ENCODE measurements at places on chromosomes 3 and 15.
A peak's percentile ranks its signal among the peaks of the same experiment; 100 is the strongest.

DNA sequence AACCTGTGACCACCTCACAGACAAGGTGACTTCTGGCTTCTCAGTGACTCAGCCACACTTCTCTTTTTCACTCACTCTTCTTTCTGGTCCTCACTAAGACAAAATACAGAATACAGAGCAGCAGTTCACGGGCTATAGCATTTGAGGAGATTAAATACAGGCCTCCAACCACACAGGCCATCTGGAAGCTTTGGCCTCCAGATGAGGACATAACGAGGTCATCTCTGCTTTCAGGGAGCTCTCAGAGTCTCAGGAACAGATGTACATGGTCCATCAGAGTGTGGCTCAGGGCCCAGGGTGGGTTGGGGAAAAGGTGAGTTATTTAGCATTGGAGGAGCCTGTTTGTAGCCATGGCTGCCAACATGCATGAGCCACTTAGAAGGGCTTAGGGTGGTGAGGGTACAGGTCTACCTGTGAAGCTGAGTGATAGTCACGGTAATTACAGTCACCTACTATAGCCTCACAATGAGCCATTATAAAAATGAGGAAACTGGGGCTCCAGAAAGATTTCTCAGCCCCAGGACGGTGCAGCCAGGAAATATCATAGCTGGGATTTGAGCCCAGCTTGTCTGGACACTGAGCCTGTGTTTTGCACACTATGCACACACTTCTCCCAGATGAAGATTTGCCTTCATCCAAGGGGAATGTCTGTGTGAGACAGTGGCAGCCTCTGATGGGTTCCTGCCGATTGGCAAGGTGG lies 159.8 kb upstream of the CTDSPL start:
- no peak for DNase-seq

DNA sequence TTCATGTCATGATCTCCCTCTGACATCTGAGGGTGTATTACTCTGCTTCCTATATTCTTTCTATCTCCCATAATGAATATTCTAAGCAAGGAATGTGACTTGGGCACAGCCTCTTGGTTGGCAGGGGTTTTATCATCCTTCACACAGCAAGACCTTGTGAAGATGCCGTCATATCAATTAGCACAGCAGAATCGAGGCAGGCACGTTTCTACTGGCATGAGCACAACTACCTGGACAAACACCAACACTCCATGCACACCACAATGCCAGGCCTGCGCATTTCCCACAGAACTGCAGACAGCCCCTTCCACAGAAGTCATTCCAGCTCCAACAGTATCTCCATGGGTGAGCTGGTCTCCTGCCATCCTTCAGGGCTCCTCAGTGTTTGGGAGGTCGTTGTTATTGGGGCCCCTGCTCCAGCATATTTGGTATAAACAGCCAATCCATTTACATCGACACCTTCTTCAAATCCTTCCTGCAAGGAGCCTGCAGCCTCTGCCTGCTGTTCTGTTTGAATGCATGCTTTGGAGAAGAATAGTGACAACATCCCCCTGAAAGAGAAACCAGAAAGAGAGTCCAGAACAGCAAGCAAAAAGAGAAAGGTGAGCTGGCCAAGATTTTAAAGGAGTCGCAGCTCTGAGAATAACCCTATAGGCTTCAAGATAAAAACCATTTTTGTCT lies 275.5 kb downstream of the SHOX2 start:
- no peak for DNase-seq

DNA sequence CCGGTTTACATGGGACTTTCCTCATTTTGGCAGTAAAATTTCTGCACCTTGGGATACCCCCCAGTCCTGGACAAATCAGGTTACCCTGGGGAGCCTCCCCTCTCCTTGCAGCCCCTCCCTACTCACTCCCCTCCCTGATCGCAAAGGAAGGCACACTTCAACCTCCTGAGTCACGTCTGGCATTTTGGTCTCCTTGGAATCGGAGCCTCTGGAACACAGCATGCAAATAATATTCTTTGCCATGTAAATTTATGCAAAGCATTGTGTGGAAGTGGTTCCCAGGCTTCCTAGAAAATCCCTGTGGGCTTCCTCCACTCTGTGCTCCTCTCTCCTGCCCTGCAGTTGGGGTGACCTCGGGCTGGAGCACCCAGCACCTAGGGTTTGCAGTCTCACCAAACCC lies 11.6 kb downstream of the SCN5A start:
- no peak for DNase-seq

- no peak for DNase-seq
Measured at GRCh38 chr3:123883111-123883510, 1.0 kb downstream of the MYLK start.

DNA sequence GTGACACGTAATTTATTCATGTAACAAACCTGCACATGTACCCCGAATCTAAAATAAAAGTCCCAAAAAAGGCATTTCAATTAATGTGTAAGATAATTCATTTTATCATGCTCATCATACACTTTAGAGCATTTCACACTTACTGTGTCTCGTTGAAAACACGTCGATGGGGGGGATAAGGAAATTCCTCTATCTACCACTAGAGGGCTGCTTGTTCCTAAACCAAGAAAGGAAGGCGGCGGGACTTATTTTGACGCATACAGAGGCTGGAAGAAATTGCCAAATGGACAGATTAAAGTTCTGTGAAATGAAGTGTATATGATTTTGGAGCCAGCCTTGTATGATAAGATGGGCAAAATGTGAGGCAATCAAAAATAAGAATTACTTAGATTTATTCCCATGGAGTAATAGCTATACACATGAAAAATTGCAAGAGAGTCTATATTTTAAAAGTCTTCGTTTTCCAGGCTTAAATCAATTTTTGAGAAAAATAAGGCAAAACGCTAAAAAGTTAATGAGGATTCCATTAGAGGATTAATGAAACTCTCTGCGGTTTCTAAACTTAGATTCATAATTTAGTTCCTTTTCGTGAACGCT lies 346.8 kb downstream of the CNTN3 start:
- DNase-seq, result no peak

DNA sequence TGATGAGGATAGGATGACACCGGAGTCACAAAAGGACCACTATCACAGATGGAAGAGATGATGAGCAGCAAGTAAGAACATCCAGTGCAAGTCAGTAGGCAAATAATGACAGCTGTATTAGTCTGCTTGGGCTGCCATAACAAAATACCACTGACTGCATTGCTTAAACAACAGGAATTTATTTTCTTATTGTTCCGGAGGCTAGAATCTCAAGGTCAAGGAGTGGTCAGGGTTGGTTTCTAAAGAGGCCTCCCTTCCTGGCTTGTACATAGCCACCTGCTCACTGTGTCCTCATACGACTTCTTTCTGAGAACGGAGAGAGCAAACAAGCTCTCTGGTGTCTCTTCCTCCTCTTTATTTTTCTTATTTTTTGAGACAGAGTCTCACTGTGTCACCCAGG lies 380.7 kb downstream of the PLOD2 start:
- DNase-seq, result no peak

DNA sequence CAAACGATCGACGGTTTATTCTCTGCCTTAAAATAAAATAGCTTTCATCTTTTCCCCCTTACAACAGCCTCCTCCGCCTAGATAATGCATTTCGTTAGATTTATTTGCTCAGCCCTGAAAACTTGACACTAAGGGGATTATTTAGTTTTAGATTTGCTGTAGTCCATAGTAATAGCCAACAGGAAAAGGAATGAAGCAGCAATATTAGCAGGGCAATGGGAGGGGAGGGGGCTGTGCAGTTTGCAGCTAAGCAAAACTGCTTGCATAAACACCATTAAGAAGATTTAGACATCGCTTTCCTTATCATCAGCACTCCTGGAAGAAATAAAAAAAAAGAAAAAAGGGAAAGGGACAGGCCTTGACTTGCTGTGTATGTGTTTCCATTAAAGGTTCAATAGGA lies 286.5 kb upstream of the SOX14 start:
- no peak for DNase-seq

DNA sequence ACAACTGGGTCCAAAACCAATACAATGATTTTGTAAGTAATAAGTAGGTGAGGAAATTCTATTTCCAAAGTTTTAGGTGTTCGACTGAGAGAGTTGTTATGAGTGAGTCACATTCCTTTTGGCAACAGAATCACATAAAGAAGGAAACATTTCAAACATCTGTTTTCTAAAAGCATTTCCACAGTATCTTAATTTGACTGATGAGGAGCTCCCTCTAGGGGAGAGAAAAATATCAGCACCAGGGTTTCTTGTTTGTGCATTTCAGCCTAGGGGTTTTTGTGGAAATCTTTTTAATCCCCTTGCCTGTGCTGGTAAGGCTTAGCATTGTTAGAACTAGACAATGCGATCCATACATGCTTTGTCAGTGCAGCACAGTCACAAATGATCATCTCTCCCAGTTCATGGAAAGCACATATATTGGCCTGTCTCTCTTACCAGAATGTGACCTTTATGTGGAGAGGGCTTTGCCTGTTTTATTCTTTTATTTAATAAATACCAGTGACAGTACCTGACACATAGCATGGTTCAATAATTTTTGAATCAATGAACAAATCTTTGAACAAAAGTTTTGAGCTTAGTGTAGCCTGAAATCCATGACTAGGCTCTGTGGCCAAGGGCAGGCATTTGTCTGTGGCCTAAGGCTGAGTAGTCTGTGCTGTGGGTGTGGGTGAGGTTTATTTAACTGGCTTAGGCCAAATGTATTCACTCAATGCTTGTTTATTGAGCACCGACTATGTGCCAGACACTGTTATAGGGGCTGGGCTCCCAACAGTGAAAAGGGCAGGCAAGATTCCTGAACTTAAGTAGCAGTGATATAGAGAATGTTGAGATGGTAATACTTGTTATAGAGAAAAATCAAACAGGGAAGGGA lies 21.1 kb upstream of the IQCF6 start:
- no peak for DNase-seq

DNA sequence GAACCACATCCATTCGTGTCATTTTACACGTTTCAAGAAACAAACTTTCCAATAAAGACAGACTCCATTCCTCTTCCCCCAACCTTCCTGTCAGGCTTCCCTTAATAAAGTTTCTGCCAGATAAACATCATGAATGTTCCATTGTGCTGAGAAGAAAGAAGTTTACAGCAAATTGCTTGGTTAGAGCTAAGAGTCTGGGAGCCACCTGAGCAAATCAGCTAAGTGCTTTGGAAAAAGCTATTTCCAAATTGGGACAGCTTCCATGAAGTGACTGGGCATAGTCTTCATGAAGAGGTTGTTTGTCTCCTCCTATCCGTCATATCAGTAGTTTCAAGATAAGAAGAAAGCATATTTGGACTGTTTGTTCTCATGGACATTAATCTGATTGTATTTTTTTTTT lies 77.0 kb downstream of the MAGI1 start:
- DNase-seq, result no peak

DNA sequence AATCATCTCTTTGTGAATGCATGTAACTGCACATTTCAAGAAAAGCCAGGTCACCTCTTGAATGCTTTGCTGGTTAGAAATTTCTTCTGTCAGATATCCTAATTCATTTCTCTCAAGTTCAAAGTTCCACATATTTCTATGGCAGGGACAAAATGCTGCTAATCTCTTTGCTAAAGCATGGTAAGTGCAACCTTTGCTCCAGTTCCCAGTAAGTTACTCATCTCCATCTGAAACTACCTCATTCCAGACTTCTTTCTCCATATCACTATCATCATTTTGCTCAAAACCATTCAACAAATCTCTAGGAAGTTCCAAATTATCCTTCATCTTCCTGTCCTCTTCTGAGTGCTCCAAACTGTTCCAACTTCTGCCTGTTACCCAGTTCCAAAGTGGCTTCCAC lies 230.6 kb downstream of the ZMAT3 start:
- DNase-seq, result no peak

- peak; percentile 73 for DNase-seq
Measured at GRCh38 chr15:41892621-41893421, 1.0 kb downstream of the SPTBN5 start.

- no peak for DNase-seq
Measured at GRCh38 chr15:30940359-30940758, 36.6 kb downstream of the FAN1 start.

DNA sequence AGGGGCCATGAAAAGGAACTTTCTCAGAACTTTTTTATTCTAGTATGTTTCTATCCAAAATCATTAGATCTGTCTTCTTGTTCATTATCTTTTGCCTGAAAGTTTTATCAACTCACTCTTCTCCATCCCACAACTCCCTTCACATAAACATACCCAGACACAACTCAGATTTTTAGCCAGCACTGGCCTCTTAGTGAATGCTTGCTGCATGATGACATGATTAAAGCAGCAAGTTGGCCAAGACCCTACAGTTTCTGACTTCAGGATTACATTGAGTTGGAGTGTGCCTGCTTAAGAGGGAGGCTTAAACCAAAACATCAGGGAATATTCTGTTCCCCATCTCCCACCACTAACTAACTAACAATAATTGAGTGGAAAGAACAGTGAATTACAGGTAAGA lies 38.1 kb downstream of the PLSCR2 start:
- DNase-seq, result no peak

- no peak for DNase-seq
Measured at GRCh38 chr3:110667216-110667615, 404.4 kb upstream of the NECTIN3 start.

DNA sequence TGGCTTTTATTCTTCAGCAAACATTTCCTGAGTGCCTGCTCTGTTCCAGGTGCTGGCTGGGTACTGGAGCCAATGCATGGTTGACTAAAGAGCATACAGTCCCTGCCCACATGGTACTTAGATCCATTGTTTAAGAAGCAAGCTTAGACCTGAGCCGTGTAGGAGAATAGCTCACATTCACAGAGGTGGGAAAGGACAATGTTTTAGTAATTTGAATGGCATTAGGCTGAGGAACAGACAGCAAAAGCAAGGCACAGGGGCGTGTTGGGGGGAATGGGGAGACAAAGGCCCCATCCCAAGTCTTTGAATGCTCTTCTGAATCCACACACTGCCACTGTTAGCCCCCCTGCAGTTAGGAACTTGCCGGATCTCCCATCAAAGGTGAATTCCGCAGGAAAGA lies 388.2 kb upstream of the RGMA start:
- DNase-seq, result no peak

DNA sequence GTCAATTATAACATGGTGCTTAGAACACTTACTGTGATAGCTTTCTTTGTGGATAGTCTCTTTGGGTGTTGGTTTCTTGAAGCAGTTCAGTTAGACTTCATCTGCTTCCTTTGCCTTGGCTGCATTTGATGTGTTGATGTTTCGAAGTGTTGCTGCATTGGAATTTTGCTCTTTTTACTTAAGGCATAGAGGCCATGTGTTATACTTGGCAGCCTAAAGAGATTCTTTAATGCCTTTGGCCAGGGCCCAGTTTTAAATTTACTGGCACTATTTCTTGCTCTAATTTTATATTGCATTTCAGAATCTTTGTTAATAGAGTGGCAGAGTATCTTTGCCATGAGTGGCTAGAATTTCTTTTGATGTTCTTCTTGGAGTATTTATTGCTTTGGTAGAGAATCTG lies 21.2 kb downstream of the NR1D2 start:
- DNase-seq, result no peak

DNA sequence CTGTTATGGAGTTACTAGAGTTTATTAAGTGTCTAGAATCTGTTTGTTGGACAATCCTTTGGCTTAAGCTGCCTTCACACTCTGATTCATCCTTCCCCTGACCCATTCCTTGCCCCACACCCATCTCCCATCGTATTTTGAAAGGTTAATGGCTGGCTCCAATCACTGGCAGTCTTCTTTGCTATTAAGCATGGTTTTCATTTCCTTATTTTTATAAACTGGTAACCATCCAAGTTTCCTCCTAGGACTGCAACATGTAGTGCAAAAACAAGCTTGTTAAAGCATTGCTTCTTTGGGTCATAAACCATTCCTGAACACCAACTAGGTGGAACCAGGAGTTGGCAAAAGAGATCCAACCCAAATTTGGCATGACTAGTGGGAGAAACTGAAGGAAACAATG lies 148.4 kb downstream of the DTWD1 start:
- DNase-seq, result no peak
